ENCODE measurements at places on chromosomes 6 and 20. TPM values are rescaled to one million over a fixed set of nuclear protein-coding genes. Genes with fewer than 3 reads are reported as not detected.

Gene SF3B5
- 59.2 TPM for total RNA-seq

Gene NOP56
- 53.3 TPM for total RNA-seq

Gene EYA2
- 0.24 TPM for total RNA-seq

Gene PI16
- not detected for total RNA-seq

Gene GPR6
- total RNA-seq = not detected

Gene RPS6KA2
- total RNA-seq = 8.9 TPM

Gene FRS3
- 2.1 TPM for total RNA-seq

Gene TMEM14A
- total RNA-seq = 20.7 TPM
